ENCODE measurements at places on chromosomes 6 and 20. TPM values are rescaled to one million over a fixed set of nuclear protein-coding genes. Genes with fewer than 3 reads are reported as not detected.

Gene BPIFB2
- not detected for polyA plus RNA-seq

Gene ATRN
- polyA plus RNA-seq: 59.7 TPM

Gene TRIM31
- polyA plus RNA-seq: not detected

Gene CDH4
- polyA plus RNA-seq: 2.1 TPM

Gene HLA-DOA
- polyA plus RNA-seq: not detected

Gene HAO1
- not detected for polyA plus RNA-seq

Gene PRPH2
- polyA plus RNA-seq: 0.97 TPM

Gene XKR7
- polyA plus RNA-seq: not detected

Gene PBOV1
- polyA plus RNA-seq: not detected

Gene NXT1
- polyA plus RNA-seq: 19.5 TPM

Gene GHRH
- not detected for polyA plus RNA-seq

Gene CNBD2
- 1.8 TPM for polyA plus RNA-seq

Gene CCN6
- not detected for polyA plus RNA-seq

- DNase-seq: no peak
Measured at GRCh38 chr6:137520520-137520919, 26.3 kb upstream of the OLIG3 start.

DNA sequence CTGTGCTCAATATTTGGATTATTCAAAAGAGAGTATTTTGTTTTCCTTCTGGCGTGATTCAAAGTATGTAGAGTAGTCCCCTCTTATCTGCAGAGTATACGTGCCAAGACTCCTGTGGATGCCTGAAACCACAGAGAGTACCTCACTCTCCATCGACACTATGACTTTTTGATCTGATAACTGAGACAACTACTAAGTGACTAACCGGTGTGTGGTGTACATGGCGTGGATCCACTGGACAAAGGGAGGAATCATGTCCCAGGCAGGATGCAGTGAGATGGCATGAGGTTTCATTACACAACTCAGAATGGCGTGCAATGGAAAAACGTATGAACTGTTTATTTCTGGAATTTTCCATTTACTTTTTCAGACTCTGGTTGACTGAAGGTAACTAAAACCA, 112.2 kb upstream of the PDE7B start:
- peak; percentile 21 for DNase-seq

GRCh38 chr20:24153101-24154040, 164.8 kb upstream of the GGTLC1 start:
- DNase-seq: no peak

- no peak for DNase-seq
Measured at GRCh38 chr6:41222513-41222912, 5.6 kb upstream of the TREML4 start.

DNA sequence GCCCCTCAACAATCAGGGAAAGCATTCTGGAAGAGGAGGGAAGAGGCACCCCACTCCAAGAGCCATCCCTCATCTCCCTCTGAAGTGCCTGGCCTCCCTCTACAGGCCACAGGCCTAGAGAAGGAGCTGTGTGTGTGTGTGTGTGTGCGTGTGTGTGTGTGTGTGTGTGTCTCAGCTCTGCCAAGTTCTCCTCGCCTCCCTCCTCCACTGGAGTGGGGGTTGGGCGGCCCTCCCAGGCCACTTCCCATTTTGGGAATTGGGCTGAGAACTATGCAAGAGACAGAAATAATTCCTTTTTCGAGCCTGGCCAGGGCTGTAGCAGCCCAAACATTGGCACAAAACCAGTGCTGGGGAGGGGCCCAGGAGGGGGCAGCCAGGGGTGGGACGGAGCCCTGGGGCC, 35.7 kb downstream of the KCNB1 start:
- DNase-seq: no peak

GRCh38 chr6:37679539-37680476, 17.9 kb downstream of the MDGA1 start:
- DNase-seq: no peak

DNA sequence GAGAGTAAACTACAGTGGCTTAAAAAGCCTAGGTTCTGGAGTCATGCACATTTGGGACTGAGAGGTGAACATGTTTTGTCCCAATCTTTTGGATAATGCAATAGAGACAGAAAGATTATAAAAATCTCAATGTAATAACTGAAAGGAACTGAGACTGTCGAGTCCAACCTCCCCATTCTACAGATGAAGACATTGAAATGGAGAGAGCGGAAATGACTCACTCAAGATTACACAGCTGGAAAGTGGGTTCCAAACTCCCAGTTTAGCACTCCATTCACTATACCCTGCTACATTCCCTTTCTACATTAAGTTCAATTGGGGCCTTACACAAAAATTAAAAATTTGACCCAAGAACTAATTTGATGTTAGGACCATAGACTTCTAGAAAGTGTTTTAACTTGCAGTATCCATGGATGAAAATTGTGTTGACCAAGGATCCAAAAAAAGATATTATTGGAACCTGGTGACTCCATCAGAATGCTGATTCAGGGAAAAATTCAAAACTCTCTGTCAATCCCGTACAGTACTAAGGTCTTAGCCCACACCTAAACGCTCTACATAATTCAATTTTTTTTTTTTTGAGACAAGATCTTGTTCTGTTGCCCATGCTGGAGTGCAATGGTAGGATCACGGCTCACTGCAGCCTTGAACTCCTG, 1.5 kb upstream of the ILRUN start:
- no peak for DNase-seq

DNA sequence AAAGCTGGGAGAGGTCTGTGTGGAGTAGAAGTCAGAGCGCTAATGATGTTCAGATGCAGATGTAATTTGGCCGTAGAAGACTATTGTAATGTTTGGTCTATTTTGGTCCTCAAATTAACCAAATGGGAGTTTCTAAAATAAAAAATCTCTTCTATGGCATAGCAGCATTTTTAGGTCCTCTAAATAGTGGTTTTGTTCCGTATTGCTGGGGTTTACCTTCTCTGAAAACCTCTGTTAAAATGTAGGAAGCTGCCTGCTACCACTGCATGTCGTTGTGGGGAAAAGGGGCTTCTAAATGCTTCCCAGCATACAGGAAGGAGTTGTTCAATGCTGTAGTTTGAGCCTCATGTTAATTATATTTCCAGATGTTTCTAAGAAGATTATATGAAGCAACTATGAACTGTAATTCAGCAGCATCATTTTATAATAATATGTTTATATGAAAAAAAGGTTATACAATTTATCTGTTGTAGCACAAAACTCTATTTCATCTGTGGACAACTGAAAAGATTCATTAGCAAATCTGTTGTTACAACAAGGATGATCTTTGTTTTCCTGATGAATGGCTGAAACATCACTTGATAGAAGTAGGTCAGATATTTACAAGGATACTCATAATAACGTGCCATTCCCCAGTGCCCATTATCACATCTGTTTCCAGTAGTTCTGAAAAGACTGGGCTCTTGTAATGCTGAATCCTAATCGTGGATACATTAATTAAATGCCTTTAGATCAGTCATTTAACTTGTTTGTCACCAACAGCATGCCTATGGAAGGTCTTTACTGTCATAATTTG, 256.6 kb downstream of the TBC1D7 start:
- DNase-seq: no peak

DNA sequence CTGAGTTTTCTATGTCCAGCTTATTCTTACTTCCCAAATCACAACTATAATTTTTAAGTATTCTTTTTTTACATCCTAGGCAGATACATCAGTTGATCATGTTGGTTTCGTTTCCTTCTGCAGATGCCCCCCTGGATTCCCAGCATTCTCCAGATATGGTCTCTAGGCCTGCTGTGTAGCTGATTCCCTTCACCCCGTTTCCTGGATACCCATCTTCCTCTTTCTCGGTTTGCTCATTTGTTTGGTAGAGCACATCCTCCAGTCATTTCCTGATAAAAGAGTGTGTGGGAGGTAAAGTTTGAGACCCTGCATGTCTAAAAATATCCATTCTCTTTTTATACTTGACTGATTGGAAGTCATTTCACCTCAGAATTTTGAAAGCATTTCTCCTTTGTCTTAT, 66.4 kb downstream of the ANKS1A start:
- DNase-seq: no peak

GRCh38 chr20:55641497-55641896, 363.8 kb downstream of the CBLN4 start:
- DNase-seq: no peak

GRCh38 chr20:35503841-35504561, 25.5 kb downstream of the C20orf173 start:
- DNase-seq: no peak

DNA sequence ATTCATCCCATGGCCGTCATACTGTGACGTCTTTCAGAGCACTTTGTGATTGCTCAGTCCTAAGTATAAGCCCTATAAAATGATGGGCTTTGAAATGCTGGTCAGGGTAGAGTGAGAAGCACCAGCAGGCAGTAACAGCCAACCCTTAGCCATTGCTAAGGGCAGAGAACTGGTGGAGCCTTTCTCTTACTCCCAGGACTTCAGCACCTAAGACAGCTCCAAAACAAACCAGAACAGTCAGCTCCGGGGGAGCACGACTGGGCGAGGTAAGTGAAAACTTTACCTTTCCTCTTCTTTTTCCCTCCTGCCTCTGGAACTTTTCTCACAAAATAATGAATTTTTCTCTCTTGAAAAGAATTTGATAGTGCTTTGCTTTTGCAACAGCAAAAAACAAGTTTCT, at the start of gene VIP:
VIP (plus strand) TSS at position 104 of the 400 bp plus-strand sequence. CDS start 1,381 bp downstream, outside the sequence.
- DNase-seq: no peak

- DNase-seq: no peak
Measured at GRCh38 chr6:37168811-37169495, 999 bp upstream of the PIM1 start.

DNA sequence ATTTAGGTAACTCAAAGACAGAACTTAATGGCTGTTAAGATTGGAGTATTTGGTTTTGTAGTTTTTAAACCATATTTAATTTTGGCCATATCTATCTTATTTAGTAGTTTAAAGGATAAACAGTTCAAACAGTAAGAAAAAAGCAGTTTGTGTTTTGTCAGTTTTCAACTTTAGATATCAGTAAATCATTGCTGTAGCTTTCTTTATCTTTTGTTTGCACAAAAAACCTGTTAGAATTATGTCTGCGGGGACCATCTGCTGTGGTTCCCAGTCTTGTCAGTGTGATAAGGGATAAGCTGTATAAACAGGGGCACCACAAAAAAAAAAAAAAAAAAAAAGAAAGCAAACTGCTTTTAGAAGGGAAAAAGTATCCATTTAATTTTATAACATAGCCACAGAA, 40.9 kb downstream of the CDKAL1 start:
- DNase-seq: no peak

DNA sequence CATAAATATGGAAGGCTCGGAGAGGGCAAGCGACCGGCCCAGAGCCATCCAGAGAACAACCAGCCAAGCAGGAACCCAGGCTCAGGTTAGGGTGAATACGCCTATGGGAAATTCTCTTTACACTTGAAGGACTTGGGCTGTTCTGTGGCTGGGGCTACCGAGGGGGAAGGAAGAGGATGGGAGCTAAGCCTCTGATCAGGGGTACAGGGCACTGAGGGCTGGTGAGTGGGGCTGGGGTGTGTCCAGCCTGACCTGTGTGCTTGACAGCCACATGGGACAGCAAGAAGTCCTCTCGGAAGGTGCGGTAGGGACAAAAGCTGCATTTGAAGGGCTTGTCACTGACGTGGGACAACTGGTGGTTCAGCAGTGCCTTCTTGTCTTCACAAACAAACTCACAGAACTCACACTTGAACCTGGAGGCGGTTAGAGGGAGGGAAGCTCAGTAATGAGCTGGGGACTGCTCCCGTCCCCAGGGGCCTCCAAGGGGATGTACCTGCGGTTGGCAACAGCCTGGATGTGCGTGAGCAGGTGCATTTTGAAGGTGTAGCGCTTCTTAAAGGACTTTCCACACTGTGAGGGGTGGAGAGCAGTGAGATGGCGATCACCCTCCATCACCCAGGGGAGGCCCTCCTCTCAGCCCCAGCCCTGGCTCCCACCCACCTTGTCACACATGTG, 11.9 kb downstream of the ZNF335 start:
- DNase-seq: no peak

- DNase-seq: no peak
Measured at GRCh38 chr6:14361297-14361696, 243.7 kb downstream of the CD83 start.

DNA sequence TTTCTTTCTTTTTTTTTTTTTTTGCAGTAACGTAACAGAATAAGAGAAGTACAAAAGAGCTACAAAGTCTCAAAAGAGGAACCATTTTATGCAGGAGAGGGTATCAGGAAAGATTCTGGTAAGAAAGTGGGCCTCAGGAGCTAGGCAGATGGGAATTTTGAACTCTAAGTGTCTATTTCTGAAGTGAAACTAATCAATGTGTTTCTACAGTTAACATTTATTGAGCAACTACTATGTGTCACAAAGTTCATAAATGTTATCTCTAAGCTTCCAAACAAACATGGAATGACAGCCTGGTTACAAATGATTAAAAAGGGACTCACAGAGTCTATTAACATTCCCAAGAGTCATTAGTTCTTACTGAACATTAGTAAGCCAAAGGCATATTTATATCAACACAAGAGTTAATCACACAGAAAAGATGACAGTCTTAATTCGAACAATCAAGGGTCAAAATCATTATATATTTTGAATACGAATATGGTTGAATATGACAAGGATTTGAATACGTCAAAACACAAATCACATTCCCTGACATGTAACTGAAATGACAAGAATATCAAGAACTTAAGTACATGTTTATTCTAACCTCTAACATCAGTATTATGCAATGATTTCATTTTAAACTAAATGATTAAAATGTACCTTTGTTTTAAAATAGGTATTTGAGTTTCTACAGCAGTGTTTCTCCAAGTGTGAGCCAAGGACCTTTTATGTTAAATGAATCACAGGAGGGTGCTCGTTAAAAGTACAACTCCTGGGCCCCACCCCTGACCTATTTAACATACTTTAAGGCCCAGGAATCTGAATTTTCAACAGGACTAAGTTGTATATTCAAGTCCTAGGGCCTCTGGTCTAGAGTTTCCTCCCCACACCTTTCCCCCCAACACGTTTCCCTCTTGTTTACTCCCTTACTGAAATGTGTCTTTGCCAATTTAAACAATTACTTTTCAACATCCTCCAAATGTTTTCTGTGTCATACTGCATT, 89.7 kb downstream of the ATXN1 start:
- no peak for DNase-seq

GRCh38 chr20:21622097-21622857, 83.2 kb upstream of the PAX1 start:
- DNase-seq: no peak

DNA sequence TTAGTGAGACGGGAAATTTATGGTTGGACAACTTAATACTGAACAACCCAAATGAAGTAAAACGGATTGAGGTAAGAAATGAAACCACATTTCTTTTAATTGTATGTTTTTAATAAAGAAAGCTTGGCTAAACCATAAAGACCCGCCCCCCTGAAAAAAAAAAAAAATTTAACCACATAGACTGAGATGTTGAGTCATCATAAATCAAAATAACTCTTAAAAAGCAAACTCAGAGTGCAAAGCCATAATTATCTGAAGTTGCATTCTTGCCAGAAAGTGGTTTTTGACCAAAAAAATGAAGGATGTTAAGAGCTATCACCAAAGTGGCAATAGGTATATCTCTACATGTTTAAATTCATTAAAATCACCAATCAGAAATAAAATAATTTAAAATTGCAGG, 101.8 kb upstream of the COL21A1 start:
- DNase-seq: no peak

DNA sequence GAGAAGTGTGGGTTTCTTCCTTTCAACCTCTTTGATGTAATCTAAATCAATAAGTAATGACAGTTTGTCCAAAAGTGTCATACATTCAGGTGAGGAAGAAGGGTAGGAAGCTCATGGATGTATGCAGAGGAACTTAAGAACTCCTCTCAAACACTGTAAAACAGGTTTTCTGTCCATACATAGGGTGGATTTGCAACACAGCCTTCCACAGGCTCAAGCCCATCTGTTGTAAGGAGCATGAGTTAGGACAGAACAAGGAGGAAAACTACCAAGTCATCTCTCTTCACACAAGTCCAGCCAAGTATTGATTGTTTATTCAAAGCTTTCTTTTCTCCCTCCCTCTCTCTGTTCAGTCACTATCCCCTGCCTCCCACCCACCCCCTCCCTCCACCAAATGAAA, 49.0 kb upstream of the CDYL start:
- DNase-seq: no peak
